Progenitor cell of endocrine pancreas (in vitro differentiated cells): ENCODE measurements at places on chromosomes 12 and 14. TPM values are rescaled to one million over a fixed set of nuclear protein-coding genes. Genes with fewer than 3 reads are reported as not detected.

DNA sequence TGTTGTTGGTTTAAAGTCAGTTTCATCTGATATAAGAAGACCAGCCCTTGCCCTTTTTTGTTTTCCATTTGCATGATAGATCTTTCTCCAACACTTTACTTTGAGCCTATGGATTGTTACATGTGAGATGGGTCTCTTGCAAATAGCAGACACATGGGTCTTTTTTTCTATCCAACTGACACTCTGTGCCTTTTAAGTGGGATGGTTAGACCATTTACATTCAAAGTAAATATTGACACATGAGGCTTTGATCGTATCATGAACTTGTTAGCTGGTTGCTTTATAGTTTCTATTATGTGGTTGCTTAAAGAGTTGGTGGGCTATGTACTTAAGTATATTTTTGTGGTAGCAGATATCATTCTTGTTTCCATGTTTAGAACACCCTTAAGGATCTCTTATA is 213.4 kb upstream of the G2E3 start:
- no peaks in the 10 kb centered on the region for H3K36me3 ChIP-seq
- H3K4me1 ChIP-seq = peaks cover 2% of the 10 kb centered on the region
- no peak overlapping the region for H3K27ac ChIP-seq
- H3K4me3 ChIP-seq = no peak overlapping the region

- H3K4me3 ChIP-seq = no peak overlapping the region
- no peak overlapping the region for H3K27ac ChIP-seq
- DNase-seq = no peak
- H3K27me3 ChIP-seq = peaks cover 36% of the 10 kb centered on the region
Measured at GRCh38 chr12:123888989-123889388, 83.6 kb downstream of the CCDC92 start.

DNA sequence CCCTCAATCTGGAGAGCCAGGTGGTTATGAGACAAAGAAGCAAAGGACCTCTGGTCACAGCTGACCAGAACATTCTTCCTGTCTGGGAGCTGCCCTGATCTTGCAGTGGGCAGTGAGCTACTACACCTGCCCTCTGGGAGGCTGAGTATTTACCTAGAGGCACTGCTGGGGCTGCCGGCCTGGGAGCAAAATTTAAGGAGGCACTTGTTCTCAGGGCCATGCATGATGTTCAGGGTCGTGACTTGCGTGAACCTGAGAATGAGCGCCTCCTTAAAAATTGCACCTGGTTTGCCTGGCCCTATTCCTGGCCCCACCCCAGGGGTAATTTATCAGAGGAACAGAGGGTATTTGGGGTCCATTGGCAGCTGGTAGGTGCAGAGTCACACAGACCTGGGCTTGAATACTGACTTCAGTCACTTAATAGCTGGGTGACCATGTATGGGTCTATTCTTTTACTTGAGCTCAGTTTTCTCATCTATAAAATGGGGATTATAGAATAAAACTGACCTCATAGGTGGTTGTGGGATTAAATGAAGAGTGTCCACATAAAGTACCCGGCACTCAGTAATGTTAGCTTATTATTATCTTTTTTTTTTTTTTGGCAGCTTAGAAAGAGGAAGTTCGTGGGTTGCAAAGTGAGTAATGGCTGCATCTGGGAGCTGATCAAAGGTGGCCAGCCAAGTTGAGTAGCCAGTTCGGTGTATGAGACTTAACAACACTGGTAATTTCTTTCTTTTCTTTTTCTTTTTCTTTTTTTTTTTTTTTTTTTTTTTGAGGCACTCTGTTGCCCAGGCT is 107.4 kb upstream of the MED13L start:
- H3K27ac ChIP-seq = peak overlapping the region; percentile 49
- DNase-seq = no peak
- peaks cover 16% of the 10 kb centered on the region for H3K27me3 ChIP-seq
- peaks cover 2% of the 10 kb centered on the region for H3K36me3 ChIP-seq
- H3K4me3 ChIP-seq = no peak overlapping the region
- H3K4me1 ChIP-seq = peaks cover 25% of the 10 kb centered on the region

GRCh38 chr12:131723532-131723931 is 12.6 kb downstream of the SFSWAP start:
- peaks cover 16% of the 10 kb centered on the region for H3K36me3 ChIP-seq
- H3K4me1 ChIP-seq = no peaks in the 10 kb centered on the region
- H3K4me3 ChIP-seq = no peak overlapping the region

- peaks cover 23% of the 10 kb centered on the region for H3K36me3 ChIP-seq
- DNase-seq = no peak
- H3K27me3 ChIP-seq = no peaks in the 10 kb centered on the region
- H3K4me3 ChIP-seq = no peak overlapping the region
- H3K27ac ChIP-seq = peak overlapping the region; percentile 3
Measured at GRCh38 chr12:104309446-104309993, 6.0 kb downstream of the EID3 start.

- H3K4me1 ChIP-seq = no peaks in the 10 kb centered on the region
- no peaks in the 10 kb centered on the region for H3K36me3 ChIP-seq
- no peaks in the 10 kb centered on the region for H3K27me3 ChIP-seq
- no peak overlapping the region for H3K27ac ChIP-seq
- no peak overlapping the region for H3K4me3 ChIP-seq
- DNase-seq = no peak
Measured at GRCh38 chr14:37062191-37062803, 110.1 kb downstream of the SLC25A21 start.

GRCh38 chr12:52202361-52203078 is 10.7 kb upstream of the KRT80 start:
- H3K36me3 ChIP-seq = no peaks in the 10 kb centered on the region
- no peak overlapping the region for H3K27ac ChIP-seq
- H3K4me3 ChIP-seq = no peak overlapping the region
- H3K4me1 ChIP-seq = no peaks in the 10 kb centered on the region
- DNase-seq = no peak
- peaks cover 25% of the 10 kb centered on the region for H3K27me3 ChIP-seq

- peak; percentile 71 for DNase-seq
- peaks cover 8% of the 10 kb centered on the region for H3K4me1 ChIP-seq
- peak overlapping the region; percentile 68 for H3K4me3 ChIP-seq
- peaks cover 16% of the 10 kb centered on the region for H3K27me3 ChIP-seq
- H3K36me3 ChIP-seq = no peaks in the 10 kb centered on the region
- H3K27ac ChIP-seq = no peak overlapping the region
Measured at GRCh38 chr12:51814311-51815088, 34.0 kb downstream of the FIGNL2 start.

The ZNF605 gene
- 28.7 and 28.8 TPM in 2 replicates for total RNA-seq

The LMO3 gene
- 39.4 and 48.4 TPM in 2 replicates for total RNA-seq

The DNM1L gene
- total RNA-seq = 150 and 151 TPM in 2 replicates

The CDCA3 gene
- total RNA-seq = 36.1 and 40.6 TPM in 2 replicates

The CLECL1 gene
- not detected in 2 replicates for total RNA-seq
